Activated naive CD8-positive, alpha-beta T cell treated with anti-CD3 and anti-CD28 coated beads, Interleukin-2, amount 50 U/mL, for 24 hours (primary cell): ENCODE measurements at places on chromosomes 4 and X.

DNA sequence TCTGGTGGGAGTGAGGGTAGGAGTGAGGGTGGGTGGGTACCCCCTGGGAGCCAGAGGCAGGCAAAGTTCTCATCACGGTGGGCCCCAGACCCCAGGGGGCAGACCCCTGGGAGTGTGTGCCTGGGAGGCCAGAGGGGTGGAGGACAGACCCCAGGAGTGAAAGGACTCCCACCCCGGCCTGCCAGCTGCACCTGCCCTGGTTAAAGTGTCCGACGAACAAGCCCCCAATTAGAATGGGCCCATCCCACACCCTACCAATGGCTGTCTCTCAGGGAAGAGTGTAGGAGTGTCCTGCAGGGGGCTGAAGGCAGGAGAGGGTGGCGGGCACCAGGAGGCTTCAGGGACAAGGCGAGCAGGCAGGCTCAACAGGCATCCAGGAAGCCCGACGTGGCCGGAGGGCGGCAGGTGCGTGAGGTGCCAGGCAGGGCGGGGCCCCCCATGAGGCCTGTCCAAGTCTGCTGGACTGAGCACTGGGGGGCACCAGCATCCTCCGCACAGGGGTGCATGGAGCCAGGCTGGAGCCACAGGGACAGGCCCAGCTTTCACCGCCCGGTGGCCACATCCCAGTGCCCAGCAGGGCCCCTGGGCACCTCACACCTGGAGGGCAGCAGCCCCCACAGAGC is 8.7 kb downstream of the PDE6B start:
- DNase-seq = no peak

DNA sequence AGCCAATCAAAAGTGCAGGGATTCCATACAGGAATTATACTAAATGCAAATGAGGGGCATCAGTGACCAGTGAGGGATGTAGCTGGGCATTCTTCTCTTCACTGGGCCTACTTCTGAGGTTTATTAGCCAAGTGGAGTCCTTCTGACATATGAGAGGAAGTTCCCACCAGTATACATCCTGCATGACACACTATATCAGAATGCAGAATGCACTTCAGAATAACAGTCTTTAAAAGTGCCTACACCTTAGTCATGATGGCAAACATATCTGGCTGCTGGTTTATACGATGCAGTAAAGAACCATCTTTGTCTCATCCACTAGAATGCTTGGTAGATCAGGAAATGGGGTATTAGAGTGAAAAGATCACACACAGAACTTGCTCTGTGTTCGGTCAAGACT is 180.3 kb upstream of the PPARGC1A start:
- DNase-seq = no peak

DNA sequence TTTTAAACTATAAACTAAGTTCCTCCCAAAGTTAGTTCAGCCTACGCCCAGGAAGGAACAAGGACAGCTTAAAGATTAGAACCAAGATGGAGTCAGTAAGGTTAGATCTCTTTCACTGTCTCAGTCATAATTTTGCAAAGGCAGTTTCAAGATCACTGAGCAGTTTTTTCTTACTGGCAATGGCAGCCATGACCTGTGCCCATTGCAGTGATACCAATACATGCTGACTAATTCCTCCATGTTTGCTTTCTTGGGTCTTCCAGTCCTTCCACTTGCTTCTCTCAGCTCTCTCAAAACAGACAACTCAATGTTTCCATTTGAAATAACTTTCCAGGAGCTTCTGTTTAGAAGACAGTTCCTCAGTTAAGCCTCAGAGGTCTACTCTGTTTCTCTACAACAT is 79.5 kb downstream of the PCDH18 start:
- no peak for DNase-seq

DNA sequence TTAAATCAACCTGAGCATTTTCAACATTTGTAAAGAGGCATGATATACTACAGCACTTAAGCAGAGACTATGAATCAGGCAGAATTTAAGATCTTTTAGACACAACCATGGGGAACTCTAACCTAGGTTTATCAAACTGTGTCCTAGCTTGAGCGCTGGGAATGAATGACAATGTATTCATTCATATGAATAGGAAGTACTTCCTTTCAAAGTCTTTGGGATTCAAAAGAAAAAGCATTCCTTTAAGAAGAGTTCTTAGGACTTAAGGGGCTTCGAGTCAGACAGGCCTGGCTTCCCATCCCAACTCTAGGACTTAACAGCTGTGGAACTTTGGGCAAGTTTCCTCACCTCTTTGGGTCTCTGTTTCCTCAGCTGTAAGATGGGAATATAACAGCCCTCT is 104.6 kb downstream of the ANAPC4 start:
- no peak for DNase-seq

DNA sequence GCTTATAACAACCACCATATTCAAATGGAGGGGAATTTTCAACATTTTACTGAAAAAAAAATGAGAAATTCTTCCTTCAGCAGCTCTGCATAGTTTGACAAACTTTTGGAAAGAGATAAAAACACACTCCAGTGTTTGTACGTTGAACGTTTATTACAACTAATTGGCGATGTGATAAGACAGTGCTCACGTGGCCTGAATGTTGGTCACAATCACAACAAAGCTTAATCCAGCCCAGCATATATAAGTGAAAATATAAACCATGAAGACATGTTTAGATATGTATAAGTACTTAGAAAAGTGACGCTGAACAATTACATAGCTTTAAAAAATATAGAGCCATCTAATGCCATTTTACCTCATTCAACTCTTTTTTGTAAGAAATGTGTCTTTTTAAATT is 28.7 kb downstream of the AP1S2 start:
- no peak for DNase-seq

- DNase-seq = peak; percentile 14
Measured at GRCh38 chrX:101759000-101759399, 99.3 kb upstream of the ARMCX2 start.

DNA sequence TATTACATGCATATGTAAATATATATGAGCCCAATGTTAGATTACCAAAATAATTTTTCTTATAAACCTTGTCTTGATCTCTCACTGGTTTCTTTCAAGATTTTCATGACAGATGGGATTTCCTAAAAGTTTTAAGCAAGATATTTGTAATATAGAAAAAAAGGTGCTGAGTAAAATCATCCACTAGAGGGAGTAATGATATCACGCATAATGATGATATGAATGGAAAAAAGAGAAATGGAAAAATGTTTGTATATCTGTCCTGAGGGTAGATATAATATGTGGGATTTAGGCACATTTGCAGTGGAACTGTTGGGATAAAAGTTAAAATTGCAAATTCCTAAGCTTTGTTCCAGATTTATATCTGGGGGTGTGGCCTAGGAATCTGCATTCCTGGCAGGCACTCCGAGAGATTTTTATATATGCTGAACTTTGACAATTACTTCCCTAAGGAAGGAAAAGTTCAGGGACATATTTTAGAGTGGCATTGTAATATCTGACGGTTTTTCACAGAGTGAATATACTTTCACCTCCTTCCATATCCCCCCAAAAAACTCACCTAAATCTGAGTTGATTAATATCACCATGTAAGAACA is 60.5 kb downstream of the TMA16 start:
- no peak for DNase-seq

DNA sequence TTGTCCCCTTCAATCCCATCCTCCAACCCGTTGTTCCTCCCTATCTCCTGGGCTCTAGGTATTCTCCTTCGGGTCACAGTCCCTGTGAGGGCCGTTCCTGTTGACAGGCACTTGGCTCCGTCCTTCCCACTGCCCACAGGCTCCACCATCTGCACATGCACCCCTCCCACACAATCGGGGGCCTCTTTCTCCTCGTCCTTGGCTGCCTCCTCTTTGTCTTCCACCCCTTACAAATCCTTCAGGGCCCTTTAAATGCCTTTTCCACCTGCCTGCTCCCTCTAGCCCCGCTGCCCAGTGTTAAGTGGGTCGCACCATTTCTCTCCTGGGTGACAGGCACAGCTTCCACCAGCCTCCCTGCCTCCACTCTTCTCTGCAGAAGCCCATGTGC is 2.7 kb upstream of the AVPR2 start:
- DNase-seq = no peak

GRCh38 chr4:26584725-26585124 is 841 bp downstream of the TBC1D19 start:
- no peak for DNase-seq

DNA sequence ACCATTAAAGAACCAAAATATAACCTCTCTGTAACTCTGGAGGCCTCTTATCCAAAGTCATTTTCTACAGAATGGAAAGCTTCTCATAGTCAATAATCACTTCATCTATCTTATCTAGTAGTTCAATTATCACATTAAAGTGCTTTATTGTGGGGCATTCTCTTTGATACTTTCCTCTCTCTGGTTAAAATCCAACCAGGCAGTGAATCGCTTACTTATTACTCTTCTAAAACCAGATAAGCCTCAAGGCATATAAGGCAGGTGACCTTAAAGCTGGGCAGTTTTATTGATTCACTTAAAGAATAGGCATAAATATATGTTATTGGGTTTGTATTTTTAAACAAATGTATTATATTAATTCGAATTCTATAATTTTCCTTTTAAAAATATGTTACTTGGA is 2162.1 kb upstream of the TENM3 start:
- DNase-seq = no peak

GRCh38 chrX:13808865-13809264 is 8.0 kb downstream of the GPM6B start:
- DNase-seq = no peak

GRCh38 chrX:40945361-40945713 is 139.9 kb upstream of the USP9X start:
- no peak for DNase-seq

GRCh38 chrX:67673741-67674274 is 130.0 kb downstream of the AR start:
- no peak for DNase-seq

DNA sequence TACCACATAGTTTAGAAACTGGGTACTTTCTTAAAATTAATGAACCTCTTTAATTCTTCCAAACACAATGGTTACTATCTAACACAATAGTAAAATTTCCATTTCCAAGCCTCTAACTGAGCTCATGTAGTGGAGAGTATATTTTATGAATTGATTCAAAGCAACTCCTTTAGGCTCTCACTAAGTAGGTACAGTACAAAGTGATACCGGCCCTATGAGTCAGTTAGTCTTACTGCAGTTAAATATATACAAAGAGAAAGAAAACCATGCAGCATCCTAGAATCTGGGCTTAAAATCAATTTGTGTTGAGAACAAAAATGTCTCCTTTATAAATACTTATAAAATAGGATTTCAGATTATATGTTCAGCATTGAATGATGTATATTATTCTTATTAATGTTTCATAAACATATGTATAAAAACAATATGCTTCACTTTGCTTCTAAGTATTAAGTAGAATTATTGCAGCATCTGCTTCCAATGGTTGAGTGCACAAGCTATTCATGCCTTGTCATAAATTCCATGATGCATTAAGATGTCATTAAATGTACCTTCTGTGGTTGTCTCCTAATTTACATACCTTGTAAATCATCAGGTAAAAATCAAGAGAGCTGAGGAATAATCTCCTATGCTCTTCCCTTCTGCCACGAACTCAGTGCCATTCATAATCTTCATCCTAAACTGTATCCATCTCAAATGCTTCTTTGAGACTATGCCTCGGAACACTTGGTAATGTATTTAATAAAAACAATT is 1037.8 kb downstream of the STPG2 start:
- no peak for DNase-seq

DNA sequence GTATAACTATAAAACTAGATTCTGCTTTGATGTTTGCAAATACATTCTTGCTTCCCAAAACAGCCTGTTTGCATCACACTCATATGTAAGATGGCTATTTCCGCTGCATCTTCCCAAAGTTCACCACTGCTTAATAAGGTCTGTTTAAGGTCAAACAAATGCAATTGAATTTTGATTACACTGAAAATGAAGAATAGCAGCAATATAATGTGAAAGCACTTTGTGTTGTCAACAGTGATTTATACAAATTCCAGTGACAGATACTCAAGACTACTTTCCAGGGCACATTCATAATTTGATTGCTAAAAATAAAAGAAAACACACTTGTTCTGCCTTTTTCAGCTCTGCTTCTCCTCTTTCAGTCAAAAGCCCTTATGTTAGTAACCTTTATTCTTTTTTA is 8.1 kb upstream of the PGAM4 start:
- no peak for DNase-seq

- DNase-seq = no peak
Measured at GRCh38 chr4:7019367-7019766, 23.8 kb upstream of the TADA2B start.

GRCh38 chr4:137278431-137278830 is 253.9 kb downstream of the PCDH18 start:
- DNase-seq = no peak

DNA sequence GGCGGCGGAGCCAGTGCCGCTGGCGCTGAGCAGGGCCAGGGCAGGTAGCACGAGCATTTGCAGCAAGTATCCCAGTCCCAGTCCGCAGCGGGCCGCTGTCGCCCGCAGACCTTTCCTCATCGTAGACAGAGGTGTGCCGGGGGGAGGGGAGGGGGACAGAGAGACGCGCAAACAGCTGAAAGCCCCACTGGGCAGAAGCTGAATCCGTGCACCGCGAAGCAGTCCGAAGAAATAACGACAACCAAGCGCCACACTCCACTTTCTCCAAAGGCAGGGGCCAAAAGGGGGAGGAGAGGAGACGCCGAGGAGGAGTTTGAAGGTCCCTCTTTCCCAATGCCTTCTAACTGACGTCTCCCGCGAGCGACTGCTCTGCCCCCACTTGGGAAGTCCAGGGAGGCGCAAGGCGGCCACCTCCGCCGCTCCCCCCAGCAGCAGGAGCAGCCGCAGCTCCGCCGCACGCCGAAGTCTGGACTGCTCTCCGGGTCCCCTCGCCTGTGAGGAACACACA is at the start of gene UNC5C:
UNC5C (minus strand) TSS at position 236 of the 508 bp plus-strand sequence.
- no peak for DNase-seq

DNA sequence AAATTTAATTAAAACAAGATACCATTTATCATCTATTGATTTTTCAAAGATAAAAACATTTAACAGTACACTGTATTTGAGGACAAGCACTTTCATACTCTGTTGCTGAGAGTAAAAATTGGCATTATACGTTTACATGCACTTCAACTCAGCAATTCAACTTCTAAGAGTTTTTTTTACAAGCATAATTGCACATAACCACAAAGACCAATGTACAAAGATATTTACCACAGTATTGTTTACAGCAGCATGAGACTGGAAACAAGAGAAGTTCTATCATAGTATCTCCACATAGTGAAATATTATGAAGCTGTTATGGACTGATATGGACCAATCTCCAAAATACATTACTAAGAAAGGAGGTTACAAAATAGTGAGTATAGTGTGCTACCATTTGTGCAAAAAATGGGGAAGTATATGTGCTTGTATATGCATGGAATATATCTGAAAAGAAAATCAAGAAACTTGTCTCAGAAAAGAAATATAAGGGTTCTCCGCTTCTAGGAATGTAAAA is 10.9 kb downstream of the GAB3 start:
- no peak for DNase-seq

DNA sequence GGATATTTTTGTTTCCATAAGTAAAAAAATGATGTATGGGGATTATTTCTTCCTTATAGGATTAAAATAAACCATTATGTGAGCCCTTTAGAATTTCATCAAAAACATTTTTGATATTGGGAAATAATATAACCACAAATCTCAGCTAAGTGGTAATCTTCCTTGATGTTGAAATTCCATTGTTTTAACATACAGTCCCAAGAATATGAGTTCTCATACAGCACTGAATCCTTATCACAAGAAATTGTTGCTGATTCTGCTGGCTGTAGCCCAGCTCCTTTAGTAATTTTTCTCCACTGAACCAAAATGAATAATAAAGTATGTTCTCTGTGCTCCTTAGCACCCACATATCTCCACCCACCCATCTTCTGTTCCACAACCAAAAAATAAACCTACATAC is 41.9 kb upstream of the FAM47B start:
- no peak for DNase-seq
